ENCODE measurements at places on chromosomes 12 and 14.

DNA sequence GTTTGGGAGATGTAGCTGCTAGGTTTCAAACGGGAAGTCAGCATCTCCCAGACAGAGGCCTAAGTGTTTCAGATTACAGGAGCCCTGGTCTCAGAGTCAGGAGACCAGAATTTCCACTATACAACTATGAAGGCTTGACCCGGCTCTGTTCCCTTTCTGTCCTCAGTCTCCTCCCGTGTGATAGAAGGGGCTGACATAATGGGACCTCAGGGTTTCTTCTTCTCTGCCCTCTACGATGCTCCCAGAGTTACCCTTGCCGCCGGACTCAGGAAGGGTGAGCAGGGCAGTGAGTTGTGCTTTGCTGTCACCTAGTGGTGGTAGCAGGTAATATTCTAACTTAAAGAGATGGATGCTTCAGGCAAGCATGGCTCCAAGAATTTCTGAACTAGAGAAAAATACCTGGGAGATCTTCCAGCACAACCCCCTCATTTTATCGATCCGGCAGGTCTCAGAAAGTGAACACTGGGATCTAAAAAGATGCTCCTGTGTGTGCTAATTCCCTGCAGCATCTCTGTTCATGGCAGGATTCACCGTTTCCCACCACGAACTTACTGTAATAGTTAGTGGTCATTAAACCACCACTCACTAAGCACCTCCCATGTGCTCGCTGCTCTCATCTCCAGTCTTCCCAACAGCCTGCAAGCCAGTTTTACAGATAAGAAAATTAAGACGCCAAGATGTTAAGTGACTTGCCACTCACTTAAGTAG, 84.4 kb downstream of the VWF start:
- no peaks in the 10 kb centered on the region for H3K27me3 ChIP-seq
- DNase-seq, result peak; percentile 85
- peaks cover 7% of the 10 kb centered on the region for H3K4me1 ChIP-seq
- H3K4me3 ChIP-seq, result no peak overlapping the region
- H3K36me3 ChIP-seq, result no peaks in the 10 kb centered on the region

- peaks cover 6% of the 10 kb centered on the region for H3K27me3 ChIP-seq
- DNase-seq, result no peak
- no peak within 1 kb of the TSS for H3K27ac ChIP-seq
Measured at GRCh38 chr12:6700646-6701051, at the start of gene PIANP. PIANP (minus strand) TSS chr12:6700815; CDS start chr12:6698061, 2,754 bp downstream.

DNA sequence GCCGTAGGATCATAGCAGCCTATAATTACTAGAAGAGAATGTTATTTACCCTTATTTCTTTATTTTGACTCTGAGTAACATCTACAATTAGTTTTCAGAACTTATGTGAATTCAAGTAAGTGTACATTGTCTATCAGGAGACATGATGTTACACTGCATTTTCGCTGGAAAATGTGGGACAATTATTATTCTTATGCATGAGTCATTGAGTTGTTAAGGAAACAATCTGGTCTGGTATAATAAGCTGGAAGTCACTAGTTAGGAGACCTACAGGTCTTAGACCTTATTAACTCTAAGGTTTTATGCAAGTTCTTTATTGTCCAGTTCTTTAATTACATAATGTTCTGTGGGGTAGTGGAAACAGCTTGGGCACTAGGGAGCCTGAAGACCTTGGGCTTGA, 5.8 kb downstream of the KTN1 start:
- DNase-seq, result no peak
- H3K4me3 ChIP-seq, result no peak overlapping the region
- H3K4me1 ChIP-seq, result peaks cover 11% of the 10 kb centered on the region
- H3K27me3 ChIP-seq, result no peaks in the 10 kb centered on the region
- H3K27ac ChIP-seq, result no peak overlapping the region
- H3K36me3 ChIP-seq, result no peaks in the 10 kb centered on the region

GRCh38 chr14:98606041-98606640, 665.9 kb downstream of the BCL11B start:
- H3K4me1 ChIP-seq, result no peaks in the 10 kb centered on the region
- H3K4me3 ChIP-seq, result no peak overlapping the region

DNA sequence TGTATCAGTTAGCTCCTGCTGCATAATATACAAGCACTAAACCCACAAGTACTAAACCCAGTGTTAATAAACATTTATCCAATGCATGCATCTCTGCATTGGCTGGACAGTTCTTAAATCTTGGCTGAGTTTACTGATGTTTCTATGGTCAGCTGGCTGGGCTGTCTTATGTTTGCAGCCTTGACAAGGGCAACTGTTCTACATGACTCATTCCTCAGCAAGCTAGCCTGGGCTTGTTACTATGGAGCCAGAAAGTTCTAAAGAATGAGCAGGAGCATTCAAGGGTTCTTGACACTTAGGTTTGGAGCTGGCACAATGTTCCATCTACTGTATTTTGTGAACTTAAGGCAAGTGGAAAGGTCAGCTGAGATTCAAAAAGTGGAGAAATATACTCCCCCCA, 199.1 kb downstream of the GLT1D1 start:
- no peaks in the 10 kb centered on the region for H3K4me1 ChIP-seq
- no peak overlapping the region for H3K4me3 ChIP-seq
- H3K27me3 ChIP-seq, result no peaks in the 10 kb centered on the region
- H3K27ac ChIP-seq, result no peak overlapping the region
- DNase-seq, result no peak
